ENCODE measurements at places on chromosomes 2 and 18.

- DNase-seq = no peak
Observed at GRCh38 chr18:57243624-57244179, 96.8 kb downstream of the BOD1L2 start.

- DNase-seq = no peak
Observed at GRCh38 chr2:16118611-16119590, 178.6 kb downstream of the MYCN start.

DNA sequence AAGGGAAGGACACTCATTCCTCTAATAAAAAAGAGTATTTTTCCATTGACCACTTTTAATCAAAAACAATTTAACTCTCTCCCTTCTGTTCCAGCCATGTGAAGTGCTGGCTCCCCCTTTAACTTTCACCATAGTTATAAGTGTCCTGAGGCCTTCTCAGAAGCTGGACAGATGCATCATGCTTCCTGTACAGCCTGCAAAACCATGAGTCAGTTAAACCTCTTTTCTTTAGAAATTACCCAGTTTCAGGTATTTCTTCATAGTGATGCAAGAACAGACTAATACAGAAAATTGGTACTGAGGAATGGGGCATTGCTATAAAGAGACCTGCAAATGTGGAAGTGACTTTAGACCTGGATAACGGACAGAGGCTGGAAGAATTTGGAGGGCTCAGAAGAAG lies 643.6 kb upstream of the DDX18 start:
- DNase-seq = no peak

DNA sequence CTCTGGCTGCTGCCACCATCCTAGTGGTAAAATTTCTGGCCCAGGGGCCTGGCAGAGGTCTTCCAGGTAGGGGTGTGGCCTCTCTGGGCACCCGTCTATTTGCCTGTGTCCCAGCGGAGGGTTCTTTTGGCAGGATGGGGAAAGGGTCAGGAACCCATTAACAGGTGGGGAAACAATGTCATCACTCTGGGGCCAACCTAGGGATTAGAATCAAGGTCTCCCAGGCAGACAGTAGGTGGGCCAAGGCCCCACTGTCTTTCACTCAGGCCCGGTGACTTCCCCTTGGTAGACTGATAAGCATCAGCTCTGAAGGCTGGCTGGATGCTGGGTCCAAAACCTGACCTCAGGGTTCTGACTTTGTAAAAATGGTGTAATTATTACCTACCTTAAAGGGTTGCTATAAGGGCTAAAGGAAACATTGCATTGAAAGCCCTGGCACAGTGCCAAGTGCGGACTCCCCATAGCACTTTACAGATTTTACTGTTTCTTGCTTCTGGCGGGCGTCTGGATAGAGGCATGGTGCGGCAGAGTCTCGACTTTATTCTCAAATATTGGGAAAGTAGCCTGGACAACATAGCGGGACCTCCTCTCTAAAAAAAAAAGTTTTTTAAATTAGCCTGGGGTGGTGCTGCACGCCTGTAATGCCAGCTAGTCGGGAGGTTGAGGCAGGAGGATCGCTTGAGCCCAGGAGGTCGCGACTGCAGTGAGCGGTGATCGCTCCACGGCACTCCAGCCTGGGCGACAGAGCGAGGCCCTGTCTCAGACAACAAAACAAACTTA lies 2.2 kb downstream of the LBX2 start:
- no peak for DNase-seq
